NCI-H1694 treated with DMSO at 0.1 percent for 48 hours (cell line): ENCODE measurements at places on chromosomes 1 and 21.

- peak; percentile 70 for DNase-seq
Measured at GRCh38 chr1:115877511-115877910, 36.6 kb upstream of the NHLH2 start.

- no peak for DNase-seq
Measured at GRCh38 chr1:153141377-153141776, 9.3 kb downstream of the SPRR2G start.

GRCh38 chr1:66553846-66554245 is 19.9 kb downstream of the SGIP1 start:
- DNase-seq = no peak

GRCh38 chr1:212944229-212944901 is 6.0 kb upstream of the VASH2 start:
- DNase-seq = no peak

GRCh38 chr21:36721817-36722216 is 22.9 kb downstream of the SIM2 start:
- no peak for DNase-seq

GRCh38 chr1:158095737-158096335 is 84.9 kb upstream of the CD1D start:
- no peak for DNase-seq

GRCh38 chr1:208242146-208242545 is 2.0 kb downstream of the PLXNA2 start:
- DNase-seq = no peak

DNA sequence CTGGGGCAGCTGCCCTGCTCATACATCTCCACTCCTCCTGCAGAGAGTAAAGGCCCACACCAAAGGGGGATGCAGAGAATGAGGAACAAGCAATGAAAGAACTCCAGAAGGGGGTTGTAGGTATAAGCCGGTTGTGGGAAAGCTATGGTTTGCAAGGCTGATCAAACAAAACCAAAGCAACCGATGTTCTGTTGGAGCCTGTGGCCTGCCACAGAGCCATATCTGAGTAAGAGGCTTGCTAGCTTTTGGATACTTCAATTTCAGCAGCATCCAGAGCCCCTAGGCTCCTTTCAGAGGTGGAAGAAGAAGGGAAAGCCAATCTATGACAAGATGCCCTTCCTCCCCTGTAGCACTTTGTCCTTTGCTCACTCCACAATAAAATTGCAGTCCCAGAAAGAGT is 163.2 kb downstream of the RRAGC start:
- no peak for DNase-seq

DNA sequence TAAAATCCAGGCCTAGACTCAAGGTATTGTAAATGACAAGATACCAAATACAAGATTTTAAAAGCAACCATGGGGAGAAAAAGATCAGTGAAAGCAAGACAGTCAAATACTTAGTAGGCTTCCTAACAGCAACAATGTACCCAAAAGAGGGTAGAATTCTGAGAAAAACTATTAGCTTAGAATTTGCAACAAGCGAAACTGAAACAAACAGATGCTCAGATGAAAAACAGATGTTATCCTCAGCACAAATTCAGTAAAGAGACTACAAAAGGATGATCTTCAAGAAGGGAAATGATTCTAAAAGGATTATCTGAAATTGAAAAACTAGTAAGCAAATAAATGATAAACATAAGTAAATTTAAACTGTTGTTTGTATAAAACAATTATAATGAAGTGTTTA is 40.0 kb downstream of the PDC start:
- no peak for DNase-seq

DNA sequence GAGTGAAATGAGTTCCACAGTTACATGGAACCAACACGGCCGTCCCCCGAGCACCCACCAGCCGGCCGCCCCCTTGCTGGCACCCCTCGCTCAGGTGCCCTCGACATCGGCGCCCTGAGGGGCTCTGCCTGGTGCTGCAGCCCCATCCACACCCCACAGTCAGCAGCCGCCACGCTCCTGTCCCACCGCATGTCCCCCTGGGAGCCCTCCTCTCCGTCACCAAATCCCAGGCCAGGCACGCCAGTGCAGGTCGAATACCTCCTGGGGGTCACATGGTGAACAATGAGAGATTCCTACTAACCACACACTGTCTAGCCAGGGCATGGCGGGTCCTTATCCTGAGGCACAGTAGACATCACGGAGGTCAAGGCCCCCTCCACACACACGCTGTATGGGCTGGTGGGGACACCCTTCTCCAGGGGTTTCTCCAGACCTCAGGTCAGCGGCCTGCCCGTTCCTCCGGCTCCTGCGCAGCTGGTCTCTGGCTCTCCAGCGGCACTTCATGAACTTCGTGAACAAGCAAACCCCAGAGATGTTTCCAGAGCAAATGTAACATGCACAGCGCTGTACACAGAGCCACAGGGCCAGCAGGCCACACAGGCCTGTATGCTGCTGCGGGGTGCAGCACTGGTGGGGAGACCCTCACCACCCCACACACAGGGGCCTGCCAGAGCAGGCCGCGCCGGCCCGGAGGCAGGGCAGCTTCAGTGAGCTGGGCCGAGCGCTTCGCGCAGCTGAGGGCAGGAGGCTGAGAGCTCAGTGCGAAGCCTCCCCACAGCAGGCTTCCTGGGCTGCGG is 21.8 kb downstream of the POFUT2 start:
- DNase-seq = no peak

DNA sequence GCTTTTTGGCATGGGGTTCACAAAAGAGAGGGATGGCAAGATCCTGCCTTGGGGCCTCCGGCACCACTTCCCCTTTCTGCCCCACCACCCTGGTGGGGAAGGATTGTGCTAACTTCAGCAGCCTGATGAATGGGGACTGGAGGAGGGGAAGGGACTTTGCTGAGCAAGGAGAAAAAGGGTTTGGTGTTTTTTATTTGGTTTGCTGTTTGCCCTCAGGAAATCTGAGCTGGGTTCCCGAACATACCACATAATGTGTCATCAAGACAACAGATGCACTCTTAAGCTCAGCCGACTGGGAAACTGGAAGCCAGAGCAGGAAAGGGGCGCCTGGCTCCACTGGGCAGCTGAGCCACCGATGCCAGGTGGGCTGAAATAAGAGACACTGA is 19.8 kb downstream of the OLFML2B start:
- DNase-seq = no peak

GRCh38 chr21:44949779-44950198 is 10.0 kb downstream of the SLX9 start:
- peak; percentile 19 for DNase-seq
